ENCODE measurements at places on chromosomes 5 and 9. TPM values are rescaled to one million over a fixed set of nuclear protein-coding genes. Genes with fewer than 3 reads are reported as not detected.

CTXN3 gene
- total RNA-seq = 13.9 TPM

FAM78A gene
- total RNA-seq = 0.82 TPM

RELL2 gene
- 7.3 TPM for total RNA-seq

PRRX2 gene
- total RNA-seq = not detected

PRPF4 gene
- total RNA-seq = 23.6 TPM

CNTFR gene
- total RNA-seq = 9.8 TPM

WASHC1 gene
- 5.7 TPM for total RNA-seq

TAF9 gene
- total RNA-seq = 103 TPM

CARTPT gene
- total RNA-seq = 2.9 TPM

FIBCD1 gene
- 0.82 TPM for total RNA-seq

FCN1 gene
- total RNA-seq = 0.82 TPM

ISL1 gene
- 2.4 TPM for total RNA-seq

PCA3 gene
- 0.82 TPM for total RNA-seq

MRPL22 gene
- 28.1 TPM for total RNA-seq

OTULINL gene
- 18.8 TPM for total RNA-seq

ABO gene
- not detected for total RNA-seq

KCTD16 gene
- total RNA-seq = 17.5 TPM

SOX30 gene
- under 0.01 TPM for total RNA-seq

TEX10 gene
- 55.0 TPM for total RNA-seq

PCDHA11 gene
- 29.3 TPM for total RNA-seq

ZNF883 gene
- 28.1 TPM for total RNA-seq

SHLD3 gene
- 13.0 TPM for total RNA-seq

CKMT2 gene
- total RNA-seq = 0.82 TPM

ENTPD2 gene
- total RNA-seq = 0.82 TPM

LHX3 gene
- total RNA-seq = not detected

C7 gene
- total RNA-seq = 8.2 TPM

ANKRD34B gene
- total RNA-seq = 0.41 TPM

TLE4 gene
- 65.2 TPM for total RNA-seq

ZNF354C gene
- total RNA-seq = 55.0 TPM

GRM6 gene
- total RNA-seq = under 0.01 TPM

ANKRD31 gene
- 0.82 TPM for total RNA-seq

MSH3 gene
- total RNA-seq = 32.6 TPM

STING1 gene
- total RNA-seq = 3.3 TPM

TAL2 gene
- 13.5 TPM for total RNA-seq

RNF183 gene
- total RNA-seq = not detected

CLIC3 gene
- not detected for total RNA-seq

APC gene
- 301 TPM for total RNA-seq

IFNB1 gene
- not detected for total RNA-seq

RMI1 gene
- total RNA-seq = 12.6 TPM
